GM12878 (cell line): ENCODE measurements at places on chromosomes 3 and 15.

DNA sequence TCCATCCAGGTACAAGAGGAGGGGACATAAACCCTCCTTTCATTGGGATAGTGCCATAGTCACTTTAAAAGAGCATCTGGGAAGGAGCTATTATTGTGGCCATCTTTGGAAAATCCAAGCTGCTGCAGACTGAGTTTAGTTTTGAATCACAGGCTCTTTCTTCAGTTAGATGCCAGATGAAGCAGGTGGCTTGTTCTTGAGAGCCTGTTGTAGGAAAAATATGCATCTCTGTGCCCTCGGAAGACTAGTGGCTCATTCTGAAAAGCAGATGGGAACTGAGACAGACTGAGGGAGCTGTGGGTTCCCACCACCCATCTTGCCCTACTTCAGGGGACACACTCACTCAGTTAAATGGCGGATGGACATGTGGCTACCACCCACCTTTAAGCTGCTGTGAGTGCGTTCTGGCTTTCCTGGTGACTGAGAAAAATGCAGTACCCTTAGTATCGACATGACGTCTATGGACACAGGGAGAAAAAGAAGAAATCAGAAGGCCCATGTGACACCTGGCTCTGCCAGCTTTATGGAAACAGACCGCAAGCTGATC, 50.2 kb downstream of the RARB start:
- DNase-seq = no peak
- H3K36me3 ChIP-seq = no peaks in the 10 kb centered on the region
- H3K27ac ChIP-seq = no peak overlapping the region
- H3K27me3 ChIP-seq = no peaks in the 10 kb centered on the region

DNA sequence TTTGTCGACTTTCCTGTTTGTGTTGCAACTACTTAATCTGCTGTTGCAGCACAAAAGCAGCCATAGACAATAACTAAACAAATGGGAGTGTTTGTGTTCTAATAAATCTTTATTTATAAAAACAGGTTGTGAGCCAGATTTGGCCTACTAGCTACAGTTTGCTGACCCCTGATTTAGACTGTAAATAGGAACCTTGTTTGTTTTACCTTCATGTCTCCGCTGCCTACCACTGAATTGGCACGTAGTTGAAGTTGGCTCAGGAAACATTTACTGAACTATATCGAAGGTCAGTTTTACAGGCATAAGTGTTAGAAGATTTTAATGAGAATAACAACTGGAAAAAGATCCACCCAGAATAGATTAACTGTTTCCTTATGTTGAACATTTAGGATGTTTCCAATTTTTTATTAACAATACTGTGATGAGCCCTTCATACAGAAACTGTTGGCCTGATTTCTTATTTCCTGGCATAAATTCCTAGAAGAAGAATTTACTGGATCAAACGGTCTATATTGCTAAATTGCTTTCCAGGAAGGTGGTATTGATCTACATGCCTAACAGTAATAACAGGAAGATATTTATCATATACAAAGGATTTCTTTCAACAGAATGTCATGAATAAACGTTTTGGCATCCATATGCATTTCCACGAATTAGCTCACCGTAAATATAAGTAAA, 156.2 kb upstream of the NR2E3 start:
- H3K27me3 ChIP-seq = no peaks in the 10 kb centered on the region
- H3K27ac ChIP-seq = no peak overlapping the region
- H3K36me3 ChIP-seq = no peaks in the 10 kb centered on the region
- no peak overlapping the region for H3K4me3 ChIP-seq

- no peak for DNase-seq
- H3K27ac ChIP-seq = no peak overlapping the region
- no peaks in the 10 kb centered on the region for H3K36me3 ChIP-seq
These were observed 173.5 kb downstream of the KLF13 start for GRCh38 chr15:31499953-31500765.

- no peaks in the 10 kb centered on the region for H3K27me3 ChIP-seq
- H3K36me3 ChIP-seq = no peaks in the 10 kb centered on the region
- no peak for DNase-seq
- H3K4me3 ChIP-seq = no peak overlapping the region
These were observed 171.1 kb downstream of the MAGI1 start for GRCh38 chr3:65867463-65868210.

- no peak overlapping the region for H3K27ac ChIP-seq
- no peak for DNase-seq
- H3K4me3 ChIP-seq = no peak overlapping the region
- H3K4me1 ChIP-seq = no peaks in the 10 kb centered on the region
- peaks cover 42% of the 10 kb centered on the region for H3K36me3 ChIP-seq
These were observed 61.7 kb downstream of the SIDT1 start for GRCh38 chr3:113594066-113594465.

- no peak overlapping the region for H3K4me3 ChIP-seq
- no peaks in the 10 kb centered on the region for H3K36me3 ChIP-seq
- H3K4me1 ChIP-seq = no peaks in the 10 kb centered on the region
- DNase-seq = no peak
- H3K27me3 ChIP-seq = no peaks in the 10 kb centered on the region
These were observed 109.2 kb downstream of the ASB7 start for GRCh38 chr15:100711516-100712021.

DNA sequence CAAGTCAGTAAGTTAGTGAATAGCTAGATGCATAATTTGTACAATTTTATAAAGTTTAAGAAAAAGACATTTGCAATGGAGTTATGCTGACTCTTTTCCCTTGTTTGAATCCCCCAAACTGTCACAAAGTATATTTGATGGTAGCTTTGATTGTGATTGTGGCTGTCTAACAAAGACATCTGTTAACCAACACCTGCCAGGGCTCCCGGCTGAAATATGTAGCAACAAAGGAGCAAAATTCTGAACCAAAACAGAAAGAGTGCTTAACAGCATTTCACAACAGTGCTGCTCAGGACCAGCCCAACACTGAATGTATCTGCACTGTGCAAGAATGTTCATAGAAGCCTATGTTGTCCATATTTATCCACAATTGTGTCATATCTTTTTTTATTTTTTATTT, 39.4 kb downstream of the LEO1 start:
- DNase-seq = no peak
- H3K4me3 ChIP-seq = no peak overlapping the region
- H3K27me3 ChIP-seq = no peaks in the 10 kb centered on the region
- H3K4me1 ChIP-seq = peaks cover 20% of the 10 kb centered on the region
- H3K27ac ChIP-seq = no peak overlapping the region
